ENCODE measurements at places on chromosomes 5 and 9.

GRCh38 chr5:87541033-87541432 is 128.3 kb upstream of the CCNH start:
- DNase-seq = peak; percentile 16

DNA sequence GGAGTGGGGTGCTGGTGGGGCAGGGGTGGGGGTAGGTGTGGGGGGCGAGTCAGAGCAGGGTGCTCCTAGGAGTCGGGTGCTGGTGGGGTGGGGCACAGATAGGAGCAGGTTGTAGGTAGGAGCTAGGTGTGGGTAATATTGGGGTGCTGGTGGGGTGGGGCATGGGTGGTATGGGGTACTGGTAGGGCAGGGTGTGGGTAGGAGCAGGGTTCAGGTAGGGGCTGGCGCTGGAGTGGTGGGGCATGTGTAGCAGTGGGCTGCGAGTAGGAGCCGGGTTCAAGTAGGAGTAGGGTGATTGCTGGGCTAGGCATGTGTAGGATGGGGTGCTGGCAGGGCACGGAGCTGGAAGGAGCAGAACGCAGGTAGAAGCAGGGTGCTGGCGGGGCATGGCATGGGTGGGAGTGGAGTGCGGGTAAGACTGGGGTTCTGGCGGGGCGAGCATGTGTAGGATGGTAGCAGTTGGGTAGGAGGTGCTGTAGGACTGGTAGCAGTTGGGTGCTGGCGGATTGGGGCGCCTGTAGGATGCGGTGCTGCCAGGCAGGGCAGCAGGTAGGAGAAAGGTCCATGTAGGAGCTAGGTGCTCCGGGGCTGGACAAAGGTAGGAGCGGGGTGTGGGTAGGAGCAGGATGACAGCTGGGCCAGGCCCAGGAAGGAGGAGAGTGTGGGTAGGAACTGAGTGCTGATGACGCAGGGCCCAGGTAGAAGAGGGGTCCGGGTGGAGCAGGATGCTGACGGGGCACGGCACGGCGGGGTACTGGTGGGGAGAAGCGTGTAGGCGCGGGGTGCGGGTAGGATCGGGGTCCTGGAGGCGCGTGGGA is 105.5 kb upstream of the SIMC1 start:
- no peak for DNase-seq

- no peak for DNase-seq
These were observed 6.7 kb upstream of the TMEM141 start for GRCh38 chr9:136784249-136784996.

DNA sequence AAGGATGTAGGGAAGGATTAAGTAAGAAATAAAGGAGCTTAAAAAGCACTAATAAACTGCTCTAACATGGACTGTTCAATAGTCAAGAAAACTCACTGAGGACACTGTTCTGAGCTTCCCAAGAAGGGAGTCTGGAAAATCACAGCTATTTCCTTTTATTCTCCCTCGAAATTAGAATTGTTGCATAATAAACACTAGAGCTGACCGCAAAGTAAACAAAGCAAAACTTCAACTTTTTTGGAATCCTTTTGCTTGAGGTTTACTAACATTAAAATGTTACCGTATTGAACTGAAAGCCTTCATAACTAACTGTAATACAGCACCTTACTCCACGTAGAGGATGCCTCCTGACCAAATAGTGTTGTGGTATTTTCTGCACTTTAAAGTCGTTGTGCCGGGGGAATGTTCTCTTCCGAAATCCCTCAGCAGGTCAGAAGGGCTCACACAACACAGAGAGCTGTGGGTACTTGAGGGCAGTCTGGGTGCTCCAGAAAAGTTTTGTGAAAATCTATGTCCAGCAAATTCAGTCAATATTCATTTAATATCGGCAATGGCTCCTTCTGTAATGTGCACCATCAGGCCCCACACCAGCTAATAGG is 59.2 kb downstream of the TTLL11 start:
- no peak for DNase-seq

Measured in foreskin melanocyte (primary cell).